Stimulated activated CD4-positive, alpha-beta T cell treated with anti-CD3 and anti-CD28 coated beads, Interleukin-2, amount 100 ng/mL, for 4 hours (primary cell): ENCODE measurements at places on chromosomes 12 and 14.

DNA sequence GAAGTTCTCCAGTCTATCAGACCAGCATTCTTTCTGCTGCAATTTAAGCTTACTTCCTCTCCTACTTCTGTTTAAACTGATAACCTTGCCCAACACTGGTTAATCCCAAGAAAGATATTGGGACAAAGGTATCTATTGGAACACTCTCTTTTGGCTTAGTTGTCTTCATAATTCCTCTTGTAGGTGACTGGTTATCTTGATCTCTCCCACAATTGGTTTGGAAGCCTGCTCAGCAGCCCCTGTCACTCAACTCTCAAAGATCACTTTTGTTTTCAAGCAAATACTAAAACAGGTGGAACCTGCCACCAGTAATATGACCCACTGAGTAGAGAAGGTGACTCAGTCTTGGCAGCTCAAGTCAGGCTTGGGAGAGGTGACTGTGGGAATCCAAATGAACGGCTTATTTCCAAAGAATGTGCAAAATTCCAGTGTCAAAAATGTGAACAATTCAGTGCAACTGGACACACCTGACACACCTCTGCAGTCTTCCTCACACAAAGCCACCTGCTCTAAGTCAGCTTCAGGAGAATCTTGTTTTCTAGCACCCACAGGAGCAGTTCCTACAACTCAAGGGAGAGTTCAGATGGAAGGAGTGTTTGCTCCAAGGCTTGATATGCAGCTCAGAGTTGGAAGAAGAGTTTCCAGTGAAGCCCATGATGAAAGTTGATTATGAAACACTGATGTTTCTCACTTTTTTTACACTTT is 83.2 kb upstream of the SLC38A2 start:
- no peak for DNase-seq

- DNase-seq = no peak
Observed at GRCh38 chr12:128928361-128928760, 75.1 kb downstream of the GLT1D1 start.

- DNase-seq = no peak
Observed at GRCh38 chr14:101980700-101981099, 16.3 kb downstream of the DYNC1H1 start.

DNA sequence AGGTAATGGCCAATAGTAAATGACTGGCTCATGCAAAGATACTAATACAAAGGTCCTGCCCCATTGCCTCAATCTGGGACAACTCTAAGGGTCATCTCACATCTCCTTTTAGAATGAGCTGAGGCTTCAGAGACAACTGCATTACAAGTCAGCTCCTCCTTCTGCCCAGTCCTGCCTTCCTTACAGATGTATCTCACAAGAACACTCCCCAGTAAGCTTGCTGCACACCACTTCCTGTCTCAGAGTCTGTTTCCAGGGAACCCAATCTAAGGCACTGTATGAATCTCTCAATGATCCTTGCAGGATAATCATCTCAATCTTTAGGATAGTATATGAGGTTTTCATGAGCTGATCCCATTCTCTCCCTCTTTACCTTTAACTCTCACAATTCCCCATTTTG is 57.8 kb upstream of the ZDHHC17 start:
- no peak for DNase-seq

GRCh38 chr12:91419809-91420208 is 237.2 kb upstream of the DCN start:
- no peak for DNase-seq

- no peak for DNase-seq
Observed at GRCh38 chr14:92473969-92474535, 39.5 kb upstream of the RIN3 start.

DNA sequence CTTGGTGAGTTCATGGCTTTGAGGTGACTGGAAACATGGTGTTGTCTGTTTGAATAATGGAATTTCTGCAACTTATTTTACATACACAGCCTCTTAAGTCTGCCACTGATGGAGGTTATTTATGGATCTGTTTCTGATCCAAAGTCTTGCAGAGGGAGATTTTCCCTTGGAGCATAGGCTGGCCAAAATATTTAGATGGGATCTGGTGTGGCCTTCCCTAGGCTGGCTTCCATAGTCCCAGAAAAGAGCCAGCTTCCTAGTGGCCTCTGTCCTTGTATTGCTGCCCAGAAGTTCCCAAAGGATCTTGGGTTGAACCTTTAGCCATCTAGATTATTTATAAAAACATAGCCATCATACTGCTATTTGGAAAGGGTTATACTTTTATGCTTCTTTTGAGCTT is 491.1 kb upstream of the RGS6 start:
- no peak for DNase-seq

DNA sequence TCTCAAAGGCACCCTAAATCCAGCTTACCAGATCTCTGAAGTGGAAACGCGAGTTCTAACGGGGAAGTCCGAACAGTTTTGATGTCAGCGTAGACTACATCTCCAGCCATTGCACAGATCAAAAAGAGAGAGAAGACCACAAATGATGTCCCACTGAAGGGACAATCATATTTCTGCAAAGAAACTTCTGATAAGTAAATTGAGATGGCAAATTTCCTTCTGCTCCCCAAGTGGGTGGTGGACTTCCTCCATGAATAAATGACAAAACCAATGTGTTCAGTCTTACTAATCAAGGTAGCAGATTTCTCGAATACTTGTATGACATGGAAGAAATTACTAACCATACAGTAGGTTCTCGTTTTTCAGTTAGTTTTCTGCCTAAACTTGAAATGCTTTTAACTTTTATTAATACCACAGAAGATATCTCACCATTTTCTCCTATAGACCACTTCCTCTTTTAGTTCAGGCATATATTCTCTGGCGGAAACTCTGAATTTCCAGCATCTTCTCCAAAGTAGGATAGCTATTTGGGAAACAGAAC is at the start of gene CLECL1:
Gene CLECL1 (minus strand): TSS at position 177 of the 541 bp plus-strand sequence.
- no peak for DNase-seq

GRCh38 chr12:73225941-73226340 is 953.8 kb downstream of the TRHDE start:
- no peak for DNase-seq

DNA sequence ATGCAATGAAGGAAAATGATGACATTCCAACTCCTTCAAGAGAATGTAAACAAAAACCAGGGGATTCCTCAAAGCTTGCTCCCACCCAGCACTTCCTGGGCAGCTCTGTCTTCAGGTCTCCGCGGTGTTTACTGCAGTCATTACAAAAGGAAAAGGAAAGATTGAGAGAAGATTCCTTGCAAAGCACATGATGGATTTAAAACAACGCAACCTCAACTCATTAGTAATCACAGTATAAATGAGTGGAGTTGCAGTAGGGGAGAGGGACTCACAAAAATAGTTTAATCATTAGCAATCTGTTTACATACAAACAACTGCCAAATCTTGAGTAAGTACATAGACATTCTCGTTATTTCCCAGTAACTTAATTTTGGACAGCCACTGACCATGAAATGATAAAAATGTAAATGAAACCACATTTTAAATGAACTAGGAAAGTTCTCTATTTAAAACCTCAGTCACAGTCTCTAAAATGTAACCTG is 49.7 kb upstream of the OVCH1 start:
- no peak for DNase-seq

GRCh38 chr12:43789941-43790340 is 16.2 kb downstream of the TWF1 start:
- no peak for DNase-seq

DNA sequence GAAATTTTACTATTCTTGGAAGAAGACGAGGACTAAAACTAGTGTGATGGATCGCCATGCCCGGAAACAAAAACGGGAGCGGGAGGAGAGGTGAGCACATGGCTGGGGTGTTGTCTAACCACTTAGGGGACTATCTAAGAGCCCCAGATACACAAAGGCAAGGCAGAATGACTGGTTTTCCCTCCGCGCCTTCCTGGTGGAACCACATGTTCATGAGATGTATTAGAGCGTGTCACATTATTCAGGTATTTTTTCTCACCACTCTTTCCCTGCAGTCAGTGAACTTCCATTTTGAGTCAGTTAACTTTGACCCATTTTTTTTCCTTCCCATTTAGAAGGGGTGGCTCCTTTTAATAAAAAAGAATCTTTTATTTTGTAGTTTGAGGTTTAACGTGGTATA is 68.8 kb upstream of the TRAF3 start:
- DNase-seq = no peak

DNA sequence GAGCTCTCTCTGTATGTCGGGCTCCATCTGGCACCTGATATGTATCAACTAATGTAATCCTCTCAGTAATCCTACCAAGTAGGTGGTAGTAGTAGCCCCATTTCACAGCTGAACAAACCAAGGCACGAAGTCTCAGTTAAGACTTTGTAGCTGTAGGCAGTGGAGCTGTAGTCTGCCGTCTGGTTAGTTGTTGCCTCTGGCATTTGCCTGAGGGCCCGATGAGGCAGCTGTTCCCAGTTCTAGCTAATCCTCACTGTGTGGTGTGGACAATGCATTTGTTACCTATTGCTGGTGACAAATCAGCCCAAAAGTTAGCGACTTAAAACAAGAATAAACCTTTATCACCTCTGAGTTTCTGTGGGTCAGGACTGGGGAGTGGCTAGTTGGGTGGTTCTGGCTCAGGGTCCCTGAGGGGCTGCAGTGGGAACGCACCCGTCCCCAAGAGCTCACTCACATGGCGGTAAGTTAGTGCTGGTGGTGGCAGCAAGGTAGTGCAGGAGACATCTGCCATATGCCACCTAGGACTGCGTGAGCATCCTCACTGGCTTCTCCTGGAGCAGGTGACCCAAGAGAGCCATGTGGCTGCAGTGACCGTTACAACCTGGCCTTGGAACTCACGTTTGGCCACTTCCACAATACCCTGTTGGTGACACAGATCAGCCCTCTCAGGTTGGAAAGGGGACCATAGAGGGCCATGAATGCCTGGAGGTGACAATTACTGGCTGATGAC is 5.6 kb downstream of the AACS start:
- no peak for DNase-seq

DNA sequence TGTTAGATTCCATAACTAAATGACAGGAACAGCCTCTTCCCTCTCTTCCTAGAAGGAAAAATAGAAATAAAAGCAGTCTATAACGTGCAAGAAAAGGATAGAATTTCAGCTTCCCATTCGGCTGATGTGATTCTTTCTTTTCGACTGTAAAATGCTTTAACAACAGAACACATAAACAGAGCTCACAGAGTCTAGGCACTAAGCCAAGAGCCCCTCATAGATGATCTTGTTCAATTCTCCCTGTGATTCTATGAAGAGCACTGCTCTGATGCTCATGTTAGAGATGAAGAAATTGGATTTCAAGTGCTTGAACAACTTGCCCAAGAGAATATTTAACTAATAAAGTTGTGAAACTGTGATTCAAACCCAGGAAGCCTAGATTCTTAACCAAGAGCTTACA is 232.7 kb downstream of the RPAP3 start:
- no peak for DNase-seq

GRCh38 chr12:66653796-66654195 is 25.1 kb downstream of the GRIP1 start:
- no peak for DNase-seq

DNA sequence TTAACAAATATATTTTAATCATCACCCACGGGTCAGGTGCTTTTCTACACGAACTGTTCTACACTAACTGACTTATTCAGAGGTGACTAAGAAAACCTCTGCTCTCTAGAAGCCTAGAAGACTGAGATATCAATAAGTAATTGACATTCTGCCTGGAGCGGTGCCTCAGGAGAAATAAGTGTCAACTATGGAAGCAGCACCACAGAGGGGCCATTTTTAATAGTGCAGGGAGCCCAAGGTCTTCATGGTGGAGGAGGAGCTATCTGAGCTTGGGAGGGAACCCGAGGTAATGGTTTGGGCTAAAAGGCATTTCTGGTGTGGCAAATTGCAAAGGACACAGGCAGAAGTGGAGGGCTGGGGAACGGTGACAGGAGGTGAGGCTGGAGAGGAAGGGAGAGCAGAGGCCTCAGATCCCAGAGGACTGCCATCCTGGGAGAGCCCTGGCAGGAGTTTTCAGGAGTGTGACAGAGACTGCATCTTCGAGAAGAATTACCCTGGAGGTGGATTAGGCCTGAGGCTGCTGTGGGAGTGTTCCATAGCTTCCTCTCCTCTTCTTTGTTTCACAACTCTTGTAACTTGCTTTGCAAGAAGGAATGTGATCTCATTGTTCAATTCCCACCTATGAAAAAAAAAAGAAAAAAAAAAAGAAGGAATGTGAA is 123.1 kb downstream of the NPAS3 start:
- DNase-seq = no peak

DNA sequence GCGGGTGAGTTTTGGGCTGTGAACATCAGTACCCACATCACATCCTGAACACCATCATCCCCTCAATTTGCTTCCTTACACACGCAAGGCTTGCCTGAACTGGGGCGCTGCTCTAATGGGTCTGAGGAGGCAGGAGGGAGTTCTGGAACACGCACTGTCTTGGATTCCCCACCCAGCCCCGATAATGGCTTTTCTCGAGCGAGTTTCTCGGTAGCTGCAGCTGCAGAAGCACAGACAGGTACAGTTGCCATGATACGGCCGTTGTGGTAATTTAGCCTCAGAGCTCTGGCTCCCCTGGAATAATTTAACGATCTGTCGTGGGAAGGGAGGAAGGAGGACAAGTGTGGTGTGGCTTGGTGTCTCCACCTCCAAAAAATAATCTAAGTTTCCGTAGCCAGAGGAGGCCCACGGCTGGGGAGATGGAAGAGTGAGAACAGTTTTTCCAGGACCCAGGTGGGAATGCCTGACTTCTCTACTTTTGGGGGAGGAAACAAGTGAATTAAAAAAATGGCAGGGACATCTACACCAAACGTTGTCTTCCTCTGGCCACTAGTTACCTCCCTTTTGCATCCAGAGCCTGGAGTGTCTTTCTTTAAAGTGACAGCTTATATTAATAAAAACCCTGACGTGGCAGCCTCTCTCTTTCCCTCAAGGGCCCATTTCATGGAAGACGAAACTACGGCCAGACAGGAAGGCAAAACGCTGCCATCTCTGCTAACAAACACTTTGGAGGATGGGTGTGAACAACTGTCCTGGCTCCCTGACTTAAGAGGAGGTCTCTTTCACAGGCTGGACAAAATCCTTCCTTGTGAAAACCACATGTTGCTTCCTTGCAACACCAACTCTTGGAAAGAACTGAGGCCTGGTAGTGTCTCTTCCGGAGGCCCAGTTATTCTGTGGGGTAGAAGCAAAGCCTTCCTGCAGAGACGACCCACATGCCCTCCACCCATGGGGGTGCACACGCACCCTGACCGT is 84.8 kb downstream of the RBM19 start:
- DNase-seq = no peak

DNA sequence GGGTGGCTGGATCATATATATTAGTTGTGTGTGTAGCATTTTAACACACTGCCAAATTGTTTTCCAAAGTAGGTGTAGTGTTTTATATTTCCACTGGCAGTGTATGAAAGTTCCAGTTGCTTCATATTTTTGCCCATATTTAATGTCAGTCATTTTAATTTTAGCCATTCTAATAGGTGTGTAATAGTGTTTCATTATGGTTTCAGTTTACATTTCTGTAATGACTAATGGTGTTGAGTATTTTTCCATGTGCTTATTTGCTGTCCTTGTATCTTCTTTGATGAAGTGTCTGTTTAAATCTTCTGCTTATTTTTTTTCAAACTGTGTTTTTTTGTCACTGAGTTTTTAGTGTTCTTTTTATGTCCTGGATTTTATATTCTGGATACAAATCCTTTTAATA is 8.7 kb downstream of the TBC1D15 start:
- DNase-seq = no peak
